ENCODE measurements at places on chromosomes 3 and 15.

DNA sequence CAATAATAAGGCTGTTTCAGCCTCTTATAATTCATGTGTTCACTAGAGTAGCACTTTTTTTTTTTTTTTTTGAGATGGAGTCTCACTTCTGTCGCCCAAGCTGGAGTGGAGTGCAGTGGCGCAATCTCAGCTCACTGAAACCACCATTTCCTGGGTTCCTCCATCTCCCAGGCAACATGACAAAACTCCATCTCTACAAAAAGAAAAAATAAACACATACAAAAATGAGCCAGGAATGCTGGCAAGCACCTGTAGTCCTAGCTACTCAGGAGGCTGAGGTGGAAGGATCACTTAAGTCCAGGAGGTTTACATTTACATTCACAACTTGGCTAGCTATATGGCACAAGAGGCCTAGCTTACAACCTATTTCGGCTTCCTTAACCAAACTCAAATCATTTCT is 6.8 kb downstream of the USP4 start:
- DNase-seq, result peak; percentile 47

GRCh38 chr15:67801926-67802914 is 23.1 kb upstream of the SKOR1 start:
- no peak for DNase-seq

GRCh38 chr3:1693145-1693544 is 405.5 kb upstream of the CNTN4 start:
- DNase-seq, result no peak

- no peak for DNase-seq
Observed at GRCh38 chr3:195767792-195768191, 43.9 kb downstream of the MUC4 start.

- no peak for DNase-seq
Observed at GRCh38 chr3:155658671-155659261, 86.1 kb downstream of the PLCH1 start.

GRCh38 chr15:61099020-61099810 is 129.9 kb downstream of the RORA start:
- DNase-seq, result no peak

GRCh38 chr3:59714066-59714465 is 664.2 kb upstream of the CFAP20DC start:
- DNase-seq, result no peak

DNA sequence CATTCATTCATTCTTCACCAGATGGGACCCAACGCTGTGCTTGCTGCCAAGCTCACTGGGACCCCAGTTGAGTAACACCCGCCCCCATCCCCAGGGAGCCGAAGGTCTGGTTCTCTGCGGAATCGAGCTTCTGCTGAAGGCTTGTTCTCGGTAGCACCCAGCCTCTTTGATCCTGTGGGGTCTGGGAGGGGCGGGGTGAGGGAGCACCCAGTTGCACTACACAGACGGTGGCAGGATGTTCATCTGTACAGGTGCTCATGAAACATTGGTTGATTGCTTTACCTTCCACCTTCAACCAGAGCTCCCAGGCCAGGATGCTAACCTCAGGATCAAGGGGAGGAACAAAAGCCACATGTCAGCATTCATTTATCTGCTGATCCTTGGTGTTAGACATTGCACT is 77.7 kb upstream of the RGMA start:
- DNase-seq, result no peak

- DNase-seq, result no peak
Observed at GRCh38 chr3:179546814-179547241, 15.9 kb upstream of the ACTL6A start.

DNA sequence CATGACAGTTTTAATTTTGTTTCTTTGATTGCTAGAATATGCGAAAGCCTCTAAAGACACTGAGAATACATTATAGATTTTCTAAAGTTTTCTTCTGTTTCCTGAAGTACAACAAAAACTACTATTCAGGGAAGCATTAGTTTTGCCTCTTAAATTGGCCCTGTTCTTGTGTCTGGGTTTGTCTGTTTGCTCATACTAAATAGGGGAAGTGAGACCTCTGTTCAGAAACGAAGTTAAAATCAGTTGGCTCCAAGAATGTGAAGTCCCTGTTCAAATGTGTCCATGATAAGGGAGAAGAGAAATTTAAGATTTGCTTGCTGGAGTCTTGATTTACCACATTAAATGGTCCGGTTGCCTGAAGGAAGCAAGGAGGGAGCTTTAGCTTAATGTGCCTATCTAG is 327.3 kb upstream of the GBE1 start:
- DNase-seq, result no peak

DNA sequence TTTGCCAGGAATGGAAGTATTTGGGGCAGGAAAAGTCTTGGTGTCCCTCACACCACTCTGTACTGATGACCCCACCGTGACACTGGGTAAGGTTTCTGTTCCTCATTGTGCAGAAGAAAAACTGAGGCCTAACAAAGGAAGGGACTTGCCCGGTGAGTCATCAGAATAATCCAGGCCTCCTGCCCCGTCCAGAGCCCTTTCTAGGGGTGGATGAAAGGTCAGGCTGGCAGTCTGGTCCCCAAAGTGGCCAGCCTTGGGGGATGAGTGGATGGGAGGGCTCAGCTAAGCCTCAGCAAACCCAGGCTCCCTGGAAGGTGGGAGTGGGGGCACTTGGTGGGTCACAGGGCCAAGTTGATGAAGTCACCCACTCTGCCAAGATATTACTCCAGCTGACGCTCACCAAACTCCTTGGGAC is 2.3 kb upstream of the DNAH1 start:
- no peak for DNase-seq

GRCh38 chr3:134003066-134003465 is 26.7 kb downstream of the SLCO2A1 start:
- no peak for DNase-seq

DNA sequence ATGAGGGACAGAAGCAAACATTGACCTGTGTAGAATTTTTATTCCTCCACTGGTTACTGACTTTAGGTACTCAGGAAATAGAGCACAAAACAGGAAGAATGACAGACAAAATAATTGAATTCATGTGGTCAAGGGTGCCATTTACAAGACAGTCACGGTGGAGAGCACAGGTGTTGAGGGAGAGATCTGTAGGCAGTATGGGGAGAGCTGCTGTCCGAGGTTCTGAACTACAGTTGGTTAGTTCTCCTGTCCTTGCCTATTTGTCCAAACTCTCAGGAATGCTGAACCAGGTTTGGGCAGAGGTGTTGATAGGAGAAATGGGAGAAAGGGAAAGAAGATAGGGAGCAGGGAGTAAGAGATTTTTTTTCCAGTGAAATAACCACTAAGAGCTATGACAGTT is 178.5 kb upstream of the ZBTB20 start:
- no peak for DNase-seq

DNA sequence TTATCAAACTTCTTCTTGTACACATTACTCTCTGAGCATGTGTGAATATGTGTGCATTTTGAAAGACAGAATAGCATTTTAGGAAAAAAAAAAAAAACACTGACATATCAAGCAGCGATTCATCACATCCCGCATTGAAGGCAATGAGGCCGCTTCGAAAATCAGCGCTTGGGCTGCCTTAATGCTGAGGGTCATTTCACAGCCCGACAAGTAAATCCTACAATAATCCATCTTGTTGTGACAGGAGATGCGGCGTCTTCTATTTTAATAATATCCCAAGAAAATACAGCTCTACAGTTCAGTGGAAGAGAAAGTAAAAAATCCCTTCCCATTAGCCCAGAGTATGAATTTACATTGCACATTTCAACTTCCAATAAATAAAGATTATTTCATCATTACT is 389.2 kb upstream of the GRM7 start:
- no peak for DNase-seq

- DNase-seq, result no peak
Observed at GRCh38 chr3:6962801-6963200, 101.9 kb downstream of the GRM7 start.

DNA sequence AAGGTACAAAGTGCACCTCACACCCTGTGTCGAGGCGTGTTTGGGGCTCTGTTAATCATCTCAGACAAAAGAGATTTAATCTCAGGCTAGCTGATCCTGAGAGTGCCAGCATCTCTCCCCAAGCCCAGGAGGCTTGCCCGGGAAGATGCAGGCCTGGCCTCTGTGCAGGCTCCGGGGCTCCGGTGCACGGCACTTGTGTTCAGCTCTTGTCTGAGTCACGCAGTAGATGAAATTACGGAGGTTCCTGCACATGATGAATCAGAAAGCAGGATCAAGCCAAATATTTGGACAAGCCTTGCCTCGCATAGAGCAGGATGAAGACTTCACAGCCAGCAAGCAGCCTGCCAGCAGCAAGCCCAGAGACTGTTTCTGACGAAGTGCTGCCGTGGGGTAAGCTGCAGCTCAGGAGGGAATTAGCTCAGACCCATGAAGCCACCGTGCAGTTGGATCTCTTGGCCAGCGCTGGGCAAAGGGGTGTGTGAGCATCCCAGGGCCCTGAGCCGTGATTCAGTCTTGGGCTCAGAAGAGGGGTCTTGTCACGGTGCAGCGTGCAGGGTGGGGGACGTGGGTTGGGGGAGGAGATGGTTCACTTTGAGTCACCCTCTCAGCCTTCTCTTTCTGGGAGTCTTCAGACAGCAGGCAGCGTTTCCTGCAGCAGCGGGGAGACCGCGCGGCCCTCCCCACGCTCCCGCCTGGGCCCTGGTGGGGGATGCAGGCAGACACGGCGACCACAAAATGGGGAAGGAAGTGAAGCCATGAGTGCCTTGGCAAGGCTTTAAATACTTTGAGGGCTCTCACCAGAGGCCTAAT is 89.2 kb upstream of the MEF2A start:
- DNase-seq, result peak; percentile 14

- no peak for DNase-seq
Observed at GRCh38 chr15:69781411-69782125, 316.1 kb downstream of the TLE3 start.

DNA sequence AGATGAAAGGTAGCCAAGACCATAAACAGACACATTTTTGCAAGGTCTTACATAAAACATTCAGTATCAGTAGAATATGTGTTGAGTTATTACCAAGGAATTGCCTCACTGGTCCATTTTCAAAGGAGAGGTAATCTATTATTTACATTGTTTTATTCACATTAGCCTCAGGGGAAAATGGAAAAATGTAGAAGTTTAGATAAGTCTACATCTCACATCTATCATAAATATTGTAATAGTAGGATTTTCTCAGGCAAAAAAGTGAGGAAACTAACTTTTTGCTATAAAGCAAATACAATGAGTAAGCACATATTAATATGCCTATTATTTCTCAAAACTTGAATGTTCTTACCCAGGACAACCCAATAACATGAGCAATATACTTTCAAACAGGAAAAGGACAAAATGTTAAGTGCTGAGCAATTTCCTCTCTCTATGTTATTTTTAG is 184.6 kb upstream of the AGTR1 start:
- no peak for DNase-seq

GRCh38 chr15:81265256-81265943 is 58.5 kb downstream of the STARD5 start:
- DNase-seq, result no peak

GRCh38 chr3:13544293-13544831 is 4.6 kb upstream of the FBLN2 start:
- DNase-seq, result peak; percentile 73

DNA sequence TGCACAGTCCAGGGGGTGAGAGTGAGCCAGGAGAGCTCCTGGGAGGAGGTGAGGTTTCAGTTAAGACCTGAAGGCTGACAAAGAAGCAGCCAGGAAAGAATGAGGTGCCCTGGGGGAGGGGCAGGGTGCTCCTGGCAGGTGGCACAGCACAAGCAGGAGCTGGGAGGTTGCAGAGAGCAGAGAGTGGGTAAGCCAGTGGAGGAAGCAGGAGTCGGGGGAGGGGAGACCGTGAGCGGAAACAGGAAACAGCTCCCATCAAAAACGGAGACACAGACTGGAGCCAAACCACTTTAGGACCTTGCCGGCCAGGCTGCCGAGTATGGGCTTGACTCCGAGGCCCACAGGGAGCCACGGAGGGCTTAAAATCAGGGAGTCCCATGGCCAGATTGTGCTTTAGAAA is 12.1 kb upstream of the FBLN2 start:
- DNase-seq, result no peak

DNA sequence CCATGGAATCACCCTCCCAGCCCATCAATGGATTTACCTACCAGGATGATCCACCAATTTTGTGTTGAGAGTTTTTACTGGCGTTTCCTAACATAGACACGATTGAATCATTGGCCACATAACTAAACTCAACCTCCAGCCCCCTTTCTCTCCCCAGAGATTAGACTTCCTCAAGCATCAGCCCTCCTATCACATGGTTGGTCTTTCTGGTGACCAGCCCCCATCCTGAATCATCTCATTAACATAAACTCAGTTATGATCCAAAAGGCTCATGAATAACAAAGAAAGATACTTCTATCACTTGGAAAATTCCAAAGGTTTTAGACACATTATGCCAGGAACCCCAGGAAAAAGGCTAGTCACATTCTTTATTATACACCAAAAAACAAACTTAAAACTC is 21.2 kb downstream of the PRKAR2A start:
- no peak for DNase-seq

DNA sequence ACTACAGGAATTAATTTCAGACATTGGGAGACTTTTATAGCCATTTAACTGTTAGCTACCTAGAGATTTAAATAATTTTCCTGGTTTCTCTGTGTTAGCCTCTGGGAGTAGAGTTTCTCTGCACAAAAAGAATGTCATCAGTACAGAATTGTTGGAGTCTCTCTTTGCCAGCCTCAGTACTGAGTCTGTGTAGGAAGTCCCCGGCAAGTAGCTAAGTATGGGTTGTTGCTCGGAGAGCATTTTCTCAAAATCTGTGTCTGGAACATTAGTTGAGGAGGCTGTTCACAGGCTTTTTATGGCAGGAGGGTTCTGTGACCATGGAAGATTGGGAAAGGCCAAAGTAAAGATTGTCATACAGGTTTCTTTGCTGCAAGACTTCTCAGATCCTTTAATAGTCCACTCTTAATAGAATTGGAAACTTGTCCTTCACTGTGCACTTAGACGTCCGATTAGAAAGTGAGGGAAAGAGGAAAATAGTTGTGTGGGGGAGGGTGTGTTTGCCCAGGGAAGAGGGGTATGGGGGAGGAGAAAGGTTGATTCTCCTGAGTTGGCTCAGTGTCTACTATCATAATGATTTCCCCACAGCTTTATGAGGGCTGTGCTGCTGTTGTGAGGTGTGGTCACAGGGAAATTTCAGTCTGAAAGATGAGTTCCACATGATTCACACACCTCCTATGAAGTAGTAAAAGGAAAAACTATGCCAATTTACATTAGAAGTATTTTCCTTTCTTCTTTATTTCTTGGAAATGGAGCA is 207.1 kb downstream of the PTPRG start:
- DNase-seq, result no peak

DNA sequence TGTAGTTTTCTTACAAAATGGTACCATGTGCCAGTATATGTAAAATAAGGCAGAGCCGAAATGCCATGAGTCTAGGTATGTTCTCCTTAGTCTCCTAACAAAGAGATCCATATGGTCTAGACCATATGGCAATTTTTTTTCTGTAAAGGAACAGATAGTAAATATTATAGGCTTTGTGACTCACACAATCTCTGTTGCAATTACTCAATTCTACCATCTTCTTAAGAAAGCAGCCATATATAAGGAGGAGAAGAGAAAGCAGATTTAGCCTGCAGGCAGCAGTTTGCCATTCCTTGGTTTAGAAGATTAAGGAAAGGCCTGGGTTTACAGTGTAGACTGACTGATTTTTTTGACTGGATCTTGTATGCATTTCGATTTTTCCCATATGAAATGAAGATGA is 16.3 kb upstream of the BBX start:
- DNase-seq, result no peak

All from activated CD4-positive, alpha-beta T cell treated with anti-CD3 and anti-CD28 coated beads, Interleukin-10, Interleukin-2, amounts not matched to agents 100 ng/mL and 50 ng/mL, durations not matched to agents 16 hours and 8 hours (primary cell).